Occipital lobe (tissue), 3 donors: ENCODE measurements at places on chromosomes 1 and 21.
A peak's percentile ranks its signal among the peaks of the same experiment; 100 is the strongest.

GRCh38 chr1:232137066-232137465 is 492.9 kb downstream of the SIPA1L2 start:
- DNase-seq: no peak

DNA sequence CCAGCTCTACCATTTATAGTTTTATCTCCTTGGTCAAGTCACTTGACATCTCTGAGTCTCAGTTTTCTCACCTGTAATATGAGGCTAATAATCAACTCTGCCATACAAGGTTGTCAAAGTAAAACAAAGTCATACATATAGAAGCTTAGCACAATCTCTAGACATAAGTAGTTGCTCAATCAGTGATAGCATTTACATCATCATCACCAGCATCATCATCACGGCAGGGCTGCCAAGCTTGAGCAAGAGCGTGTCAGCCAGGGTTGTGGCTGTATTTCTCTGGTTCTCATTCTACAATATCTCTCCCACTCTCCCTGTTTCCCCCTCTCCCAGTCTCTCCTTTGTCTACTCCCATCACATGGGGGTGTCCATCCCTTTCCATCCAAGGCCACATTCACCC is 41.7 kb upstream of the COA6 start:
- DNase-seq: no peak

GRCh38 chr21:44828362-44829056 is 10.6 kb upstream of the SUMO3 start:
- DNase-seq: no peak

DNA sequence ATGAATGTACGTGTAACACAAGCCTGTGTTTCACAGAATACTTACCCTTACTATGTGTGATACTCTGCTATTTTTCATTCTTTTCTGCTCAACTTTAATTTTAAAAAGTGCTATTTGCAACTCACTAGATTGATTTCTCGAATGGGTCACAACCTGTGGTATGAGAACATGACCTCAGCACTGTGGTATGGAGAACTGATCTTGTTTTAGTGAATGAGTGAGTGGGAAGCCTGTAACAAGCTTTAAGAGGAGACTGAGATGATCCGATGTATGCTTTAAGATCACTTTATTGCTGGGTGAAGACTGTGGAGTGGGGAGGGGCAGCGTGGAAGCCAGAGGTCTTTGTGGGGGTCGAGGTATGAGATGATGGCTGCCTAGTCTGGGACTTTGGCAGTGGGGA is 21.6 kb downstream of the MECR start:
- DNase-seq: no peak

DNA sequence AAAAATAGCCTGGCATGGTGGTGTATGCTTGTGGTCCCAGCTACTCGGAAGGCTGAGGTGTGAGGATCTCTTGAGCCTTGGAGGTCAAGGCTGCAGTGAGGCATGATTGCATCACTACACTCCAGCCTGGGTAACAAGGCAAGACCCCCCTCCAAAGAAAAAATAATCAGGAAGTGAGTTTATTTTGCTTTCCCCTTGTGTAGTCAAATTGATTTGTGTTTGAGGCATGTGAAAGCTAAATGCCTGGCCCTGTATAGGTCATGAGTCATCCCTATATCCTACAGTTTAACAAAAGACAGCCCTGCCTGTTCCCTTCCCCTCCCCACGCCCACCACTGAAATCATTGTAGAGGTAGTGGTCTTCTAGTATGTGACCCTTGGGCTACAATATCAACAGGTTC is 241.4 kb upstream of the JUN start:
- no peak for DNase-seq

DNA sequence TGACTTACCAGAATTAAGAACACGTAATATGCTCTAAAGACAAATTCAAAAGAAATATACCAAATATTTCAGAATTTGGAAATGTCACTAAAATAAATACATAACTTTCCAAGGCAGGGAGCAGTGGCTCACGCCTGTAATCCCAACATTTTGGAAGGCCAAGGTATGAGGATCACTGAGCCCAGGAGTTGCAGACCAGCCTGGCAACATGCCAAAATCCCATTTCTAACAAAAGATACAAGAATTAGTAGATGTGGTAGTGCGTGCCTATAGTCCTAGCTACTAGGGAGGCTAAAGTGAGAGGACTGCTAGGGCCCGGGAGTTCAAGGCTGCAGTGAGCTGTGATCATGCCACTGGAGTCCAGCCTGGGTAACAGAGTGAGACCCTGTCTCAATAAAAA is 11.7 kb downstream of the LUZP1 start:
- no peak for DNase-seq

DNA sequence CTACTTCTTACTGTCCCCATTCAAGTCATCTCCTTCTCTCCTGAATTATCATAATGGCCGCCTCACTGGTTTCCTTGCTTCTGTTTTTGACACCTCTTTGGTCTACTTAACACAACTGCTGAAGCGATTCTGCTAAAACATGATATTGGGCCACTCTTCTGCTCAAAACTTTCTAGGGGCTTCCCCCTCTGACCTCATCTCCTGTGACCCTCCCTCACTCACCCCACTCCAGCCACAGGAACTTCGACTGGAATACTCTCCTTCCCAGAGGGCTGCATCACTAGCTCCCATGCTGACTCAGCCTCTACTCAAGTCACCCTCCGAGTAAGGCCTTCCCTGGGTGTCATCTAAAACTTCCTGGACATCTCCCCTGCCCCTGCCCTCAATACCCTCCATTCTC is 35.7 kb downstream of the NRIP1 start:
- no peak for DNase-seq

- DNase-seq: no peak
Observed at GRCh38 chr1:60581455-60582220, 500.7 kb upstream of the NFIA start.

DNA sequence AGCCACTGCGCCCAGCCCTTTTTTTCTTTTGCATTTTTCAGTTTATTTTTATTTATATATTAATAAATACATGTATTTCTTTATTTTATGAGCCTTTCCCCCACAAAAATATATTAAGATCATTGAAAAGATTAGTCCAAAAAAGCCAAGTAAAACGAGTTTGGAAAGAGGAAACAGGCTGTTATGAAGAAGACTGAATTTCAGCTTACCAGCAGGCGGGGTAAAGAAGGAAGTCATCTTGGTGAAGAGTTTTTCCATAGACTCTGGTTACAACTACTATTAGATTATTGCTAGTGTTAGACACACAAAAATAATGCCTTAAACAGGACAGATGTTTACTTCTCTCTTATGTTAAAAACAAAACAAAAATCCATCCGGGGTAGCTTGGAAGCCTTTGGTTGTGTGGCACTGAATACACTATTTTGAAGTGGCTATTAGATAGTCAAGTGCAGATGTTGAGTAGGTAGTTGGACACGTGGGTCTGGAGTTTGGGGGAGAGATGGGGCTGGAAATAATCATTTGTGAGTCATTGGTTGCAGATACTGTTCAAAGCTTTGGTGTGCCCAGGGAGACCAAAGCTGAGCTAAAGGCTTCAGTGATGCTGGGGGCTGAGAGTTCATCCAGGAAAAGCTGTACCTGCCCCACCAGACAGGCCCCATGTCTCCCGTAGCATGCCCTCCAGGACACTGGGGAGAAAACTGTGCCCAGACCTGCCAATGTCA is 8.7 kb upstream of the LRRC71 start:
- no peak for DNase-seq

DNA sequence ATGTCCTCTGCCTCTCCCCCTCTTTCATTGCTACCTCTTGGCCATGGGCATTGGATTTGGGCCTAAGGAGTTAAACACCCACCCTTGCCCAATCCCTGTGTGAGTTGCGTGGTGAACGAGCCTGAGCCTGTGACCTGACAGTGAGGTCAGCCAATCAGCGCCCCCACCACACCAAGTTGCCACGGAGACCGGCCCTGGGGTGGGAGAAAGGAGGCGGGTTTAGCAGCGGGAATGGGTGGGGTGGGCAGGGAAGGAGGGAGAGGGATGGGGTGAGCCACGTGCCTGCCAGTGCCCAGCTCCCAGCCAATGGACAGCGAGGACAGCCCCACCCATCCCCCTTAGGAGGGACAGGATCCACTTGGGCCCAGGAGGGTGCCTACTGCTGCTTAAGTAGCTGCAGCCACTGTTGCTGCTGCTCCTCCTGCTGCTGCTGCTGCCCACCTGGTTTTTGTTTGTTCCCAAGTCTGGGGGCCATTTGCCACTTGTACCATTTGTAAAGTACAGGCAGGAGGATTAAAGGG is 9.5 kb downstream of the ZBTB7B start:
- peak; percentile 84 for DNase-seq

DNA sequence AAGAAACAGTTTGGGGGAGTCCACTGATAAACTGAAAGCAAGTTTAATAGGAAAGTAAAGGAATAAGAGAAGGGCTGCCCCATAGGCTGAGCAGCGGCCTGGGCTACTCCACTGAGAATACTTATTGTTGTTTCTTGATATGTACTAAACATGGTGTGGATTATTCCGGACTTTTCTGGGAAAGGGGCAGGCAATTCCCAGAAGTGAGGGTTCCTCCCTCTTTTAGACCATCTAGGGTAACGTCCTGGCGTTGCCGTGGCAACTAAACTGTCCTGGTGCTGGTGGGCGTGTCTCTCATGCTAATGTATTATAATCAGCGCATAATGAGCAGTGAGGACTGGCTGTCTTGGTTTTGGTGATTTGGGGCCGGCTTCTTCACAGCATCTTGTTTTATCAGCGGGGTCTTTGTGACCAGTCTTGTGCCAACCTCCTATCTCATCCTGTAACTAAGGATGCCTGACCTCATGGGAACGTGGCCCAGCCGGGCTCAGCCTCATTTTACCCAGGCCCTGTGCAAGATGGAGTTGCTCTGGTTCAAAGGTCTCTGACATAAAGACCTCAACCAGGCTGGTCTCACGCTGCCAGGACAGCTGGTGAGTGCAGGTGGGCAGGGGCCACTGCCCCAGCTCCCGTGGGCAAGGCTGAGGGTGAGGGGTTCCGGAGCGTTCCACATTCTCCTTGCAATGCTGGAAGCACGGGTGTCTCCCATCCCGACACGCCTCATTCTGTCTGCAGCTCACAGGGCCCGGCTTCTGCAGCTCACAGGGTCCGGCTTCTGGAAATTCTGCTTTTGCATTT is 19.6 kb upstream of the C1orf159 start:
- peak; percentile 31 for DNase-seq

- DNase-seq: no peak
Observed at GRCh38 chr1:198340139-198340538, 183.3 kb downstream of the NEK7 start.

DNA sequence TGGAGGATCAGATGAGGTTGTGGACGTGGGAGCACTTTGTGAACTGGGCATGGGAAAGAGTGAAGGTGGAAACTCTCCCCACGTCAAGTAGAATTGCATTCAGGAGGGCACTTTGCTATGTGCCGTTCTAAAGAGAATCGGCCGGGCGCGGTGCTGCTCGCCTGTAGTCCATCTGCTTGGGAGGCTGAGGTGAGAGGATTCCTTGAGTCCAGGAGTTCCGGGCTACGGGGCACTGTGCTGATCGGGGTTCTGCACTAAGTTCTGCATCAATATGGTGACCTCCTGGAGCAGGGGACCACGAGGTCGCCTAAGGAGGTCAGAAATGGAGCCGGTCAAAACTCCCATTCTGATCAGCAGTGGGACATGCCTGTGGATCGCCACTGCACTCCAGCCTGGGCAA is 141.9 kb downstream of the PEX14 start:
- no peak for DNase-seq

GRCh38 chr1:100217834-100218233 is 31.8 kb downstream of the DBT start:
- no peak for DNase-seq

- DNase-seq: no peak
Observed at GRCh38 chr1:95440511-95440910, 206.5 kb downstream of the RWDD3 start.

DNA sequence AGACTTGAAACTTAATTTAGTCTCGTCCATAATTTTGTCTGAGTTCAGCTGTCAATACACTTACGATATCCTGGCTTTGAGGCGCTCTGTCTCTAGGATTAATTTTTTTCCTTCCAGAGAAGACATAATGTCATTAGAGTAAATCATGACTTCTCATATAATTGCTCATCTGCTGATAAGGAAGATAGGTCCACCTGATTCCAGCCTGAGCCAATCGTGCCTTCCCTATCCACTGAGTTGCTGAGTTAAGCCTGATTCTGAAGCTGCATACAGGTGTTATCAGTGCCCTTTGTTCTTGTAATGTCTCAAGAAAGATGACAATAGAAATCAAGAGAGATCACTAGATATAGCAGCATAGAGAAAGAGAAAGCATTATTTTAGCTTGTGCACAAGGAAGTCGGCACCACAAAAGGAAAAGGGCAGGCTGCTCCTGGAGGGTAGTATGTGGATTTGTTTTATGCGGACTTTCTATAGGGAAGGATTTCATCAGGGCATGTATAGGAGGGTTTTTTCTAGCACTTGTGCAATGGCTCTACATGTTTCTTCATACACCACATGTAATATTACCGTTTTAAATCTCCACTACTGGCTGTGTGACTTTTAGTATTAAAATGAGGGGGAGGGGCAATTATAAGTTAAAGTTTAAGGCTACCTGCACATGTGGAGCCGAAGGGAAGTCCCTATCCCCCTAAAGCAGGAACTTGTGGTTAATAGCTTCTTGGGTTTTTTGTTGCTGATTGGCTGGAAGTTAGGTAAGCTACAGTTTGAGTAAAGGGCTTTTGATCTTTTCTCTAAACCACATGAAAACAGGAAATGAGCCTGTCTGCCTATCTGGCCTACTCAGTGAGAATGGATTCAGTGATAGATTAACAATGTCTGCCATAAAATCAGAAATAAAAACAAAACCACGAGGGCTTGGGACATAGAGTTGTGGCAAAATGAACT is 133.4 kb downstream of the PLPPR5 start:
- DNase-seq: no peak

DNA sequence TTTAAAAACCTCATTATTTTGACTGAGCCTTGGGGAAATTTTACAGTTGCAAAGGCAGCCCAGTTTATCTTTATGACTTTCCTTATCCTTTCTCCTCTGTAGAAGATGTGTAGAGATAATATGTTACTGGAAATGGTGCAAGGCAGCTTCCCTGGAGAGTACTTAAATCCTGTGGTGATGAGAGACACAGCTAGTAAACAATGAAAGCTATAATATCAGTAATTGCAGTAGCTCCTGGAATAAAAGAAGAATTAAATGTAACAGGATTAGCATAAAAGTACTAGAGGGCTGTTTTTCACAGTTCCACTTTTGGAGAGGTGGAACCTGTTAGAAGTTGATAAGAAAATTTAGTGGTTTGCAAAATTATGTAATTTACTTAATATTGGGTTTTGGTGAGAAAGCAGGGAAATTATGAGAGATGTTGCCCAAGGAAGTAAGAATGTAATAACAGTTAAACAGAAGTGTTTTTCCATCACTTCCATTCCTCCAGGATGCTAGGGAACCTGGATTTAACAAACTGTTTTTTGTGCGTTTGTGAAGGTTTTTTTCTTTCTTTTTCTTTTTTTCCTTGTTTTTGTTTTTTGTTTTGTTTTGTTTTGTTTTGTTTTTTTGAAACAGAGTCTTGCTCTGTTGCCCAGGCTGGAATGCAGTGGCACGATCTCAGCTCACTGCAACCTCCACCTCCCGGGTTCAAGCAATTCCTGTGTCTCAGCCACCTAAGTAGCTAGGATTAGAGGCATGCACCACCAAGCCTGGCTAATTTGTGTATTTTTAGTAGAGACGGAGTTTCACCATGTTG is 15.7 kb upstream of the EDEM3 start:
- no peak for DNase-seq

- no peak for DNase-seq
Observed at GRCh38 chr1:211830055-211830327, 572 bp downstream of the LPGAT1 start.

- DNase-seq: no peak
Observed at GRCh38 chr1:159076438-159077119, at the start of gene AIM2. AIM2 (minus strand) TSS chr1:159076766; CDS start chr1:159073499, 3,267 bp downstream.
